Esophagus mucosa (tissue), 1 donor: ENCODE measurements at places on chromosomes 6 and 20. TPM values are rescaled to one million over a fixed set of nuclear protein-coding genes. Genes with fewer than 3 reads are reported as not detected.

DNA sequence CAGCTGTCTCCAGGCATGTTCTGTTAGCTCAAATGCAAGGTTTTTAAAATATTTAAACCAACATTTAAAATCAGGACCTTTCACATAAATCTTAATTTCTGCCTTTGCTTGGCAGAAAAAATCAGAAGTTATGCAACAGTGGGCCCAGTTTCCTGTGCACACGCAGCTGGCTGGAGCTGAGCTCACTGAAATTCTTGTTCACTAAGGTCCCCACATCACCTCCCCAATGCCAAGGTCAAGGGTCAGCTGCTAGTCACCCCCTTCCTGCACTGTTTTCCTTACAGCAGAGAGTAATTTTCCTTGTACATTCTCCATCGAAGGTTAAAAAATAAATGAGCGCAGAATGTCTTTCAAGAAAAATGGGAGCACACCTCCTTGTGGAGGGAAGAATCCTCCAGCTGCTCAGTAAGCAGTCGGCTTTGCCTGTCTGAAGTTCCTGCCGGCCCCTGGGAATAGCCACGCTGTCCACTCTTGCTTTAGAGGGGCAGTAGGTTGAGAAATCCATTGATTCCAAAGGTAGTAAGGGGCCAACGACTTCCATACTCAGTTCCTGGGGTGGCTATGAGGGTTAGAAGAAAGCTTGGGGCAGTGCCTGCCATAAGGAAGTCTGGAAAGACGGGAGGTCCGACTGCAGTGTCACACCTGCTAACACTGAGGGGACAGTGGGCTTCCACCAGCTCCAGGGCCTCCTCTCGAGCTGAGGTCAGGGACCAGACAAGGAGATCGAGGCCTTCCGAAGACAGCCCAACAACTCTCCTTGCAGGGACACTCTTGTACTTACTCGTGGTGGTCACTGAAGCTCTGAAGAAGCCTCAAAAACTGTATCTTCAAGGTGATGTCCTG is 56.8 kb downstream of the MYH7B start:
- no peak for ATAC-seq

DNA sequence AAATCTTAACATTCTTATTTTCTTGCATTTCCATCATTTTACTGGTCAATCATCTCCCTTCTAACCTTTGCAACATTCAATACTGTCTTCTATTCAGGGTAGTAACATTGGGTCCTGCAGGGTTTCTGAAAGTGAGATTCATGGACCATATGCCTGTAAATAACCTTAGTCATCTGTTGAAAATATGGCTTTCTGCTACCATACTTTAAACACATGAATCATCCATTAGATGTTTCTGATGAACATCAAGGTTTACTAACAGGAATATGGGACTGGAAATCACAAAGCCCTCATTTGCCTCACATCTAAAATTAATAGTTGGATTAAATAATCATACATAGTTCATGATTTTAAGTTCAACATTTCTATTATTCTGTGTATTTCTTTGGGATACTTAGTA is 475.9 kb upstream of the MARCKS start:
- ATAC-seq = no peak

- peak; percentile 82 for ATAC-seq
Observed at GRCh38 chr6:106800379-106800778, 171.0 kb downstream of the QRSL1 start.

DNA sequence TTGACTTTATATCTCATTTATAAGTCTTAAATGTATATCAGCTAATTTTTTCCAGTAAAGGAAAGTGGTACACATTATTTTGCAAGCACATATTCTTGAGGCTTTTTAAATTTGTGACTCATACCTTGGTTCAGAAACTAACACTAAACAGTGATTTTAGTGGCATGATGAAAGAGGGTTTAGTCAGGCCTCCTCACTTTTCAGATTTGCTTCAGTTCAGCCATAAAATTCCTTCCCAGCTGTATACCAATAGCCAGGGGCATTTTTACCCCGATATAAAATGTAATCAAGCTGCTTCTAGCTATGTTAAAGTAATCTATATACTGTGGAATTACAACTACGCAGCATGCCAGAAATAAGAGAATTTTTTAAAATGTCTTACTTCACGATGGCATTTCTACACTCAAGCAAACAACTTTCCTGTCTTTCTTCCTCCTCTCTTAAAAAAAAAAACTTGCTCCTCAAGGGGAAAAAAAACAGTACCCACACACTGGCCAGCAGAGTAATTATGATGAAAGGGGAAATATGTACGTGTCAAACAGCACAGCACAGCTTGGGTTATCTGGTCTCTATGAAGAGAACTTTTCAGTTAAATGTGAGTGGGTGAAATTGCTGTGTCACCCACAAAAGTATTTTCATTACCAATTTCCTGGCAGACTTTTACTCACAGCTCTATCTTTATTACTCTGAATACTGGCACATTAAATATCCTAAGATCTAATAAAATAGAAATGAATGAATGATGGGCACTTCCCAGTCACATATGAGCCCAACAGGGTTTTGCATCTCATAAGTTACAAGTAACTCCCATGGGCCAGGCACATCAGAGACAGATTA is 244.8 kb upstream of the TENT5A start:
- ATAC-seq = peak; percentile 56

- no peak for ATAC-seq
Observed at GRCh38 chr6:24252280-24252679, 105.6 kb downstream of the DCDC2 start.

GRCh38 chr6:109024784-109025183 is 69.9 kb downstream of the SESN1 start:
- ATAC-seq = no peak

DNA sequence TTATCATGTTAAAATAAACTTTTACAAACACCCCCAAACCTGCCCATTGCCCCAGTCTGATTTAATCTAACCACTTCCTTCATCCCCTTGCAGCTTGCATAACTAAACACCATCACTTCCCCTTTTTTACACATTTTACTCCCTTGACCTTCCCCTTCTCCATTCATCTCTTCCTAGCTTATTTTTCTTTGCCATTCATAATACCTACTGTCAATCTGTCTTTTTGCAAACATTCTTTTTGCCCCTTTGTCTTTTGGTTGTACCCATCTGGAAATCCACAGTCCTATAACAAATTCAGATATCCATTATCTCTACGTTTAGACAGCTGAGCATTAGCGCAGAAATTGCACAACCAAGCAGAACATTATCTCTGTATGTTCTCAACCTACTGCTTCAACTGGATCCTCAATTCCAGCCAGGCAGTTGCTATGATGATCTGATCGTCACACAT is 51.2 kb downstream of the C6orf52 start:
- ATAC-seq = no peak

DNA sequence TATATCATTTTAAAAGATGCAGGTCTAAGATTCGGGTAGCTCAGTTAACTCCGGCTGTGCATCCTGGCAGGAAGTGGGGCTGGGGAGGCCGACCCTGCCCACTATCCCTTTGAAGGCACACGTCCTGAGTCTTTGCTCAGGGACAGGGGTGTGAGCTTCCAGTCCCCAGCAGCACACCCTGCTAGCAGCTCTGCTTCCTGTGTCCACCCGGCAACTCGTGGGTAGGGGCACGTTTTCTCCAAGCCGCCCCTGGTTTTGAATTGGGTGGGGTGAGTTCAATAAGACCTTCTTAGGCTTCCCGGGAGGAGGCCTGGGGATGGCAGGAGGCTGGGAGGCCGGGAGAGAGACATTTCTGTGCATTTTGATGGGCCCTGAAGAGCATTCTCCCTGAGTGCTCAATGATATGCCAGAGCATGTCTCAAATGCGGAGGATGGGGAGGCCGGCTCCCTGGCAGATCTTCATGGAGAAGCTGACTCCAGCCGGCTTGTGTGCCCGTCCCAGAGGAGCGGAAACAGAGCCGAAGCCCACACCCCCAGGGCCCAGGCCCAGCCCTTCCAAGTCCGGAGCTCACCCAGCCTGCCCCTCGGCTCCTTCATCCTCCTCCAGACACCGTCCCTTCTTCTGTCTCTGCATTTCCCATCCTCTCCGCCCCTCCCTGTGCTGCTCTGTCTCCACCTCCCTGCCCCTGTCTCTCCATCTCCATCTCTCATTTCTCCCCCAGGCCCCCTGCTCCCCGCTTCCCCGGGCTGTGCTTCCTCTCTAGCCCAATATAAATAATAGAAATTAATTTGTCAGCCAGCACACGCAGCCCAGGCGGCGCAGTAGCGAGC is 36.3 kb upstream of the ZFAND3 start:
- ATAC-seq = peak; percentile 23

DNA sequence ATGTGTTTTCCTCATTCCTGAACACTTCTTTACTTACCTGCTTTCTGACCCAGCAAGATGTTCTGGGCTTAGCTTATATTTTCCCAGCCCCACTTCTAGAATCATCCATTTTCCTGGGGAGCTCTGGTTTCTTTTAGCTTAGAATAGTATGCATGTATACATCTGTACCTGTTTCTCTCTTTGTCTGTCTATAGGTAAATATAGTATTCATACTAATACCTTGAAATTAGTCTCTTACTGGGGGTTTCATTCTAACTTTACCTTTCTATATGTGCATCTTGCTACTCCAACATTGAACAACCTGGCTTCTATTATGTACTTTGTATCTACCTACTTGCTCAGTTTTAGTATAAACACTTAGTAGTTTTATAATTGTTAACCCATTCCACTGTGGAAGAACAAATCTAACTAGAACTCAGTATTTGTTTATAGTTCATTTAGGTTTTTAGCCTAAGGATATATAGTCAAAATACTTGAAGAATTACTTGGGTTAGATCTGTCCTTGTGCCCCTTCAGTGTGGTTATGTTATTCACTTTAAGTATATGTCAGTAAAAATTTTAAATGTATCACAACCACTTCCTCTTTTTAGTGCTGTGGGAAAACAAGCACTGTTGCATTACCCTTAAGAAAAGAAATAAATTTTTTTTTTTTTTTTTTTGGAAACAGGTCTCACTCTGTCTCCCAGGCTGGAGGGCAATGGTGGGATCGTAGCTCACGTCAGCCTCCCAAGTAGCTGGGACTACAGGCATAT is 54.0 kb downstream of the ASXL1 start:
- ATAC-seq = no peak

GRCh38 chr6:47665112-47665511 is 33.3 kb upstream of the ADGRF4 start:
- peak; percentile 97 for ATAC-seq

DNA sequence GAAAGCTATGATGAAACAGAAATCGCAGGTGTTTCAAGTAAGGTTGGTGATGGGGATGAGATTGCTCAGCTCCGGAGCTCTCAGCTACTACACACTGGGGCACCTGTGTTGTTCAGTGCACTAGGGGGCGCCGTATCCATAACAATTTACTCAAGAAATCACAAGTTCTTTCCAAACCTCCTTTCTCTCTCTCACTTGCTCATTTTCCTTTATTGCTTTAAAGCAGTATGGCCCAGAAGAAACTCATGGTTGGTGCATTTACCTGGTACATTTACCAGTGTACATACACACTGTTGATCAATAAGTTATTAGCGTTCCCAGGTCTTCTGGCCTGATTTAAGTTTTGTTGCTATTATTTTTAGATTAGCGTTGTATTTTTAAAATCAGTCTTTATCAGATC is 235.2 kb upstream of the TAB2 start:
- ATAC-seq = peak; percentile 83

DNA sequence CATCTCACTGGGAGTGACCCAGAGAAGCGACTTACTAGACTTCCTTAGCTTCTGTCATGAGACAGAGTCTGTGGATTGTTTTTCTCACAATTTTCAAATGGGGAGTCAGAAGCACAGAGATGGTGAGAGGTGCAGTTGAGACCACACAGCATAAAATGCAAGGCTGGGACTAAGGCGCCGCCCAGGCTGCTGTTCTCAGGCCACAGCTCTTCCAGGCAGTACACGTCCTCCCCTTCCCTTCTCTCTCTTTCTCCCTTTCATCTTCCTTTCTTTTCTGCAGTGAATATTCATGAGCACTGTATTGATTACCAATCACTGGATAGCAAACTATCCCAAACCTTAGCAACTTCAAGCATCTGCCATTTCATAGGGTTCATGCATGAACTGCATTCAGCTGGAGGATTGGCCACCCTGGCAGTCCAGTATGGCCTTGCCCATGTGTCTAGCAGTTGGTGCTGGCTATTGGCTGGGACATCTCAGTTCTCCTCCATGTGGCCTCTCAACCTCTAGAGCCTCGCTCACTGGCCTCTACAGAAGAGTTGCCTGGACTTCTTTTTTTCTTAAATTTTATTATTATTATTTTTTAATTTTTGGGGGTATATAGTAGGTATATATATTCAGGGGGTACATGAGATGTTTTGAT is 11.4 kb downstream of the BCAS4 start:
- no peak for ATAC-seq

- ATAC-seq = no peak
Observed at GRCh38 chr6:135233686-135234491, 52.8 kb downstream of the MYB start.

- no peak for ATAC-seq
Observed at GRCh38 chr20:58461104-58461503, 54.1 kb downstream of the APCDD1L start.

- peak; percentile 81 for ATAC-seq
Observed at GRCh38 chr6:106874481-106874880, 100.0 kb downstream of the CD24 start.

DNA sequence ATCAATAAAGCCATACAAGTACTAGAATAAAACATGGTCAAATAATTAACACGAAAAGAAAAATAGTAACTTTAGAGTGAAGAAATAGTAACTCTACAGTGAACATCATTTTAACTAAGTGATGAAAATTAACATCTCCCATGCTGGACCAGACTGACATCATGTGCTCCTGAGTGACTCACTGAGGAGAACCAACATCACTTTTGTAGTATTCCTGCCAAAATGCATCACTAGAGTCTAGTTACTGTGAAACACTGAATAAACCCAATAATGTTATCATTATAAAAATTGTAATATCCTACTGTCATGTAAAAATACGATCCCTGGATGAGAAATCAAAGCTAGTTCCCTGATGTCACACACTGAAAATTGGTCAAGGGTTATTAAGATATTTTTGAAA is 361.3 kb downstream of the CD109 start:
- ATAC-seq = no peak

DNA sequence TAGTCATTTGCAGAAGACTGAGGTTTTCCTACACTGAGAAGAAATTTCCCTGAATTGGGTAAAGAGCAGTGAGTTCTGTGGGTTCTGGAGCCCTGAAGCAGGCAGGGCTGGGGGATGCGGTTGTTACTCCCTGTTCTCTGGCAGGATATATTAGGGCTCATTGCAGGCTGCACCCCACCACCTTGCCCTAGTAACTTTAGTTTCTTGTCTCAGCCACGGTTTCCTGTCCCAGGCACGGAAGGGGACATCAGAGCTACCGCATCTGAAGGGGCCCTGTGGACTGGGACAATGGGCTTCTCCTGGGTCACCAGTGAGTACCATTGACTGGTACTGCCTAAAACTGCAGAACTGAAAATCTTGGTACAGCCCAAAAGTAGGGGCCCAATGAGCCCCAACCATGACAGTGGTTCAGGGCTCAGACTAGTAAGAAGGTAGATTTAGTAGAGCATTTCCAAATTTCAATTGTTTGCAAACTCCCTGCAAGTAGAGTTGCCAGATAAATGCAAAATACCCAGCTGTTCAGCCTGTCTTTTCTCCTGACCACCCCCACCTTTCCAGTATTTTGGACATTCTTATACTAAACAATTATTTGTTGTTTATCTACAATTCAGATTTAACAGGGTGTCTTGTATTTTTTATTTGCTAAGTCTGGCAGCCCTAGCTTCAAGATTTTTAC is 54.5 kb upstream of the EYA2 start:
- ATAC-seq = no peak

The BEND3 gene
- total RNA-seq = 3.0 TPM

The RIPPLY2 gene
- not detected for total RNA-seq

The C6orf141 gene
- total RNA-seq = 9.3 TPM

The KCNB1 gene
- total RNA-seq = 0.52 TPM

The RAET1G gene
- 24.7 TPM for total RNA-seq

The PNLDC1 gene
- not detected for total RNA-seq

The MUCL3 gene
- 1.00 TPM for total RNA-seq

The SGK2 gene
- total RNA-seq = 0.36 TPM

The SMIM13 gene
- 5.5 TPM for total RNA-seq

The NT5E gene
- 4.1 TPM for total RNA-seq
